CMK (cell line): ENCODE measurements at places on chromosomes 4 and X.

- DNase-seq = no peak
These were observed 38.1 kb upstream of the ARSH start for GRCh38 chrX:2967998-2968909.

DNA sequence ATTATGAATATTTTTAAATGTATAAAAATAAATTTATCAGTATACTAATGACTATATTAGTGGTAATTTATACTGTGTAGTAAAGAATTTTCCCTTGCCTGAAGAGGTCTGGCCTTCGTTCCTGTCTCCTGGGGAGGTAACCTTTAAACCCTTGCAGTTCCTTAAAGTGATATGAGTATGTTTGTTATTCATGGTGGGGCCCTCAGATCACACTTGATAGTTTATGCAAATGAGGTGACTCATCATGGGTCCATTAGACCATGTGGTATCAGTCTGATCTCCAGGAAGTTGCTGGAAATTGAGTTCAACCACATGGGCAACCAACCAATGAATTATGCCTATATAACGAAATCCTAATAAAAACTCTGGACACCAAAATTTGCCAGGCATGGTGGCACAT lies 904.1 kb downstream of the RPA4 start:
- DNase-seq = no peak

- no peak for DNase-seq
These were observed 6.8 kb upstream of the RRAGB start for GRCh38 chrX:55710701-55711100.

- DNase-seq = no peak
These were observed 31.1 kb upstream of the WDR17 start for GRCh38 chr4:176034499-176034898.

- DNase-seq = no peak
These were observed 224.7 kb downstream of the MID1 start for GRCh38 chrX:10395643-10396042.
